ENCODE measurements at places on chromosomes 5 and 9.

DNA sequence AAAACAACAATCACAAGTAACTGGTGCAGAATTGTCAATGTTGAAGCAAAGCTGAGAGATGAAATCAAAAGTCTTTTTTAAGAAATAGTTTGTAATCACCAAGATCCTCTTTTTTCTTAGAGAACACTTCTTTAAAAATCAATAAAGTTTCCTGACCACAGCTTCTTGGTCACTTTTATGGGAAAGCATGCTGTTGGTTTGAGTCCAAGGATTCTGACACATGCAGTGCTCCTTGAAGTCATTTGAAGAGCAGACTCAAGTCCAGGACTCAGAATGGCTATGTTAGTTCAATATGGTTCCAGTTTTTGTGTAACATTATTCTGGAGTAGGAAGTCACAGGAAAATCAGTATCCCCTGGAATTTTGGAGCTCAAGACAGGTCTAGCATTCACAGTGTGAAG is 480.6 kb downstream of the NR2F1-AS1 start:
- DNase-seq: no peak

GRCh38 chr9:112111461-112111860 is 63.6 kb downstream of the SUSD1 start:
- DNase-seq: no peak

- DNase-seq: no peak
Measured at GRCh38 chr9:137109250-137110146, 5.0 kb downstream of the DPP7 start.

- DNase-seq: no peak
Measured at GRCh38 chr5:1201327-1202025, at the start of gene SLC6A19. Gene SLC6A19 (plus strand): TSS chr5:1201595. CDS start chr5:1201651, 56 bp downstream.

GRCh38 chr9:130201399-130201873 is 29.2 kb downstream of the NCS1 start:
- DNase-seq: no peak

Measured in GF-D8 (cell line).